Activated CD8-positive, alpha-beta memory T cell treated with anti-CD3 and anti-CD28 coated beads, Interleukin-2, amount 50 U/mL, for 4 hours (primary cell): ENCODE measurements at places on chromosomes 2 and 18.

DNA sequence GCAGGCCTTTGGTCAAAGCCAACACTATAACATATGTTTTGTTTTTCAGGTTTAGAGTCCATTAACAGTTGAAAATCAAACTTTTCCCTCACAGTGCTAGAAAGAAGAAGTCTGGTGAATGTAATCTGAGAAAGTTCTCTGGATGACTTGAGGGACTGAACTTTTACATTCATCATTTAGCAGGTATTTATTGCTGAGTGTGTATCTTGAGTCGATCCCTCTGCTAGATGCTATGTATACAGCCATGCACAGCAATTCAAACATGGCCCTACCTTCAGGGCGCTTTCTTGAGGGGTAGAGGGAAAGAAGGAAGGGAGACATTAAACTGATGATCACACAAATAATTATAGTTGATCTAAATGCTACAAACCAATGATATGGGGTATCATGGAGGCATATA is 89.6 kb downstream of the CLHC1 start:
- DNase-seq: no peak

DNA sequence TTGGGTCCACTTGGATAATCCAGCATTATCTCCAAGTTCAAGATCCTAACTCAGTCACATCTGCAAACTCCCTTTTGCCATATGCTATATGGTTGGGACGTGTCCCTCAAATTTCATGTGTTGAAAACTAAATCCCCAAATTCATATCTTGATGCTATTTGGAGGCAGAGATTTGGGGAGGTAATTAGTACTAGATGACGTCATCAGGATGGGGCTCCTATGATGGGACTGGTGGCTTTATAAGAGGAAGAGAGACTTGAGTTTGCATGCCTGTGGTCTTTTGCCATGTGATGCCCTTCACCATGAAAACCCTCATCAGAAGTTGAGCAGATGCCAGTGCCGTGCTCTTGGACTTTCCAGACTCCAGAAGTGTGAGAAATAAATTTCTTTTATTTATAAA is 16.8 kb upstream of the SMAD4 start:
- DNase-seq: no peak

DNA sequence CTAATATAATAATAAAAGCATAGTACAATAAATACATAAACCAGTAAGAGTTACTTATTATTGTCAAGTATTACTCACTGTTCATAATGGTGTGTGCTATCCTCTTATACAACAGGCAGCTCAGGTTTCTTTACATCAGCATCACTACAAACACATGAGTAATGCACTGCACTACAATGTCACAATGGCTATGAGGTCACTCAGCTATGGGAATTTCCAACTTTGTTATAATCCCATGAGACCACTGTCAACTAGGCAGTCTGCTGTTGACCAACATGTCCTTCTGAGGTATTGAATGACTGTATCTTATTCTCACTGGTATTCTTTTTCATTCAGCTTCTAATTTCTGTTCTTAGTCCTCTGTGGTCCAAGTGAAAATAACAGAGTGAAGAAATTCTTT is 250.4 kb upstream of the DSEL start:
- DNase-seq: no peak

- no peak for DNase-seq
These were observed 688.4 kb downstream of the ADCYAP1 start for GRCh38 chr18:1593091-1593490.

DNA sequence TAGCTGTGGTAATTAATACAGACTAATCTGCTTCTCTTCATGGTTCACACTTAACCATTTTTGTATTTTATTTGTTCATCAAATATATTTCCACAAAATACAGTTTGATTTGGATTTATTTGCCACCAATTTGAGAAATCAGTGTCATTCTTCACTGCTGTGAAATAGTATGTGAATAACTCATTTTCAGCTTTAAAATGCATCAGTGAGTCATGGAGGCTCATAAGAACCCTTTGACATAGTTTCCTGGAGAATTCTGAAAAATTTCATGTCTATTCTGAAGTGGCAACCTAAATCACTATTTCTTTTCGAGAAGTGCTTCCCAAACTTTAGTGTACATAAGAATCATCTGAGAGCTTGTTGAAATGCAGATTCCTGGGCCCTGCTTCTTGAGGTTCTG is 1026.7 kb upstream of the ACVR2A start:
- no peak for DNase-seq

- no peak for DNase-seq
These were observed 13.0 kb downstream of the KIF5C start for GRCh38 chr2:148888003-148888501.

DNA sequence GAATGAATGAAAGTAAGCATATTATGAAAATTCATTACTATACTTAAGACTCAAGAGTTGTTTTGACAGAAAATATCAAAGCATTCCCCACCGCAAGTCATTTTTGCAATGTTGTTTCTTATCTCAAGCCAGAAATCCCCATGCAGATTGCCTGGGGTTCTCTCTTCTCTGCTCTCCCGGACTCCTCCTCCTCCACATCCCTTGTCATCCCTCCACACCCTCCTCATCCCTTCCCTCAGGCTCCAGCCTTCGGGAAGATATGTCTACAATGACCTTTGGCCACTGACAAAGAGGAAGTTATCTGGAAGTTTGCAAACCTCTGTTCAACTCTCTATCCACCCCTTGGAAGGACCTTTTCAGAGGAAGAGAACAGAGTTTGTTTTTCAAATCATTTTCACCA is 11.9 kb downstream of the TFCP2L1 start:
- DNase-seq: no peak

GRCh38 chr2:136433261-136433660 is 315.3 kb upstream of the CXCR4 start:
- no peak for DNase-seq
